ENCODE measurements at places on chromosomes 7 and 10.

DNA sequence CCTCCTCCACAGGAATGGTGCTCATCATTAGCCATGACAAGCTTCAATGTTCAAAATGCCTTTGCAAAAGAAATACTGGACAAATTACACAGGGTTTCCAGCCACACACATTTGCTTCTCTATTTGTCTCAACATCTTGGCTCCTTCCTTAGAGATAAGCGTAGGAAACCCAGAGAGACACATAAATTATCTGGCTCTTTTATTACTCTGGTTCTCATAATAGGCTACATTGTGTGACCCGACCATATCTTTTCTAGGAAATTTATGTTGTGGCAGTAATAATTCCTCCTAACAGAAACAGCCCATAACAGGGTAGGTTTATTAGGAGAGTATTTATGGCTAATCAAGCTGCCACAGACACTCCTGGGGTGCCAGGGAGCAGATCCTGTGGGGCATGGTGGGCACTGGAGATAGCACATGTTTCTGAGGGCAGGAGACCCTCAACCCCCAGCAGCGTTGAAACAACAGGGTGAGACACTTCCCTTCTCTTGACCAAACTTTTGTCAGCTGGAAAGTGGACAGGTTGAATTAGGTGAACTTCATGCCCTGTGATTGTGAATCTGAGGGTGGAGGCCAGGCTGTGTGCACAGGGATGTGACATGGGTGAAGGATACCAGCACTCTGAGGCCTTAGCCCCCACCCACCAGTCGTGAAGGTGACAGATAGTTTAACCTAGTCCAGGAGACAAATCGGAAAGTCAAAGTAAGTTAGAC lies 295.9 kb upstream of the ZNF32 start:
- DNase-seq: no peak

DNA sequence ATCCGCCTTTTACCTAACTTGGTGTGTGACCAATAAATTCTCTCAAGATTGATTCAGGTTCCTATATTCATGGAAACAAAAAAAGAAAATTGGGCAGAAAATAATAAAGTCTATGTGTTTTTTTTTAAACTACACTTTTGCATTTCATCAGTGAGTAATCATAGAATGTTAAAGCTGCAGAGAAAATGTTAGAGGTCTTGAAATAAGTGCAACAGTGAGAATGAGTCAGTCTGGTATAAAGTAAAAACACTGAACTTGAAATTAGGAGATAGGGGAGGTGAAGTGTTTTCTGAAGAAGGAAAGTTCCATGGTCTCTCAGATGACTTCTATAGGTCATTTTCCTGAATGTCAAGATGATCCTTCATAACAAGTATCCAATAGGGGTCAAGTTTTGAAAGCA lies 202.6 kb upstream of the NRP1 start:
- peak; percentile 53 for DNase-seq

DNA sequence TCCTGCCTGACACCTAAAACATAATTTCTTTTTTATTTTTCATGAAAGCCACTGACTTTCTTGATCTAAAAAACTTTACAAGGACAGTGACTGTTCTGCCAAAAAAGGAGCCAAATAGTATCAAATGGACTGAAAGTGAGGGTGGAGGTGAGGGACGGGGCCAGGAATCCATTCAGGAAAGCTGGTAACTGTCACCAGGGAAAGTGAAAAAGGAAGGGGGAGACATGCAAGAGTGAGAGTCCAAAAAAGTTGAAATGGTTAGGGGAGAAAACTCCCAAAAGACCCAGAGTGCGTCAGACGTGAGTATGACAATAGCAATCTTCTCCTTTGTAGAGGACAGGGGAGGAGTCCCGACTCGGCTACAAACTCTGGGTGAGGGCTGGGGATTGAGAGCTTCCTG lies 2.9 kb upstream of the PRAP1 start:
- DNase-seq: no peak

DNA sequence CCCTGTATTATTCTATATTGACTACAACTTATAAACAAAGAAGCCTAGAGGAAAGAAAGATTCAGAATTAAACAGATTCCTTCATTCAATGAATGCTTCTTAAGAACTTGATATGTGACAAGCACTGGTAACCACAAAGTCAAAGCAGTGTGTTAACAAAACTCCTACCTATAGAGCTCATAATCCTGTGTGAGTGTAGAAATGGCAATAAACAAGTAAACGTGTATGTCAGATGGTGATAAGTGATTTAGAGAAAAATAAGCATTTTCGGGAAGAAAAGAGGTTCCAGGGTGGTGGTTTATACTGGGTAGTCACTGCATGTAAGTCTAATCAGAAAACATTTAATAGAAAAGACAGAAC lies 141.3 kb downstream of the JMJD1C start:
- DNase-seq: no peak

- DNase-seq: peak; percentile 51
These were observed 1180.3 kb downstream of the TYW1 start for GRCh38 chr7:68176974-68177373.

GRCh38 chr10:109956454-109957091 lies 33.3 kb upstream of the XPNPEP1 start:
- DNase-seq: peak; percentile 59

DNA sequence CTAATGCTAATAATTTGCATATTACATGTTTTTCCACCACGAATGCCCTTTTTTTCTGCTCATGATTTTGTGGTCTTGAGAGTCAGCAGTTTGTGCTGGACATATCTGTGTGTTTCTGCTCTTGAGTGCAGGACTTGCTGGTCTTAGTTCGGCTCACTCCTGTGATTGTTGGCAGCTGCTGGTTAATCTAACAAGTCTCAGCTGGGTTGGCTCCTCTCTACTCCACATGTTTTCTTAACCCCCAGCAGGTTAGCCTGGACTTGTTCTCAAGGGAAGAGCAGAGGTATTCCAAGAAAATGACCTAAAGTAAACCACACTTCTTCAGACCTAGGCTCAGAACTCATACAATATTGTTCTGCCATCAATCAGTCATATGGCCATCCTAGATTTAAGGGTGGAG lies 1238.9 kb downstream of the XPNPEP1 start:
- peak; percentile 87 for DNase-seq

DNA sequence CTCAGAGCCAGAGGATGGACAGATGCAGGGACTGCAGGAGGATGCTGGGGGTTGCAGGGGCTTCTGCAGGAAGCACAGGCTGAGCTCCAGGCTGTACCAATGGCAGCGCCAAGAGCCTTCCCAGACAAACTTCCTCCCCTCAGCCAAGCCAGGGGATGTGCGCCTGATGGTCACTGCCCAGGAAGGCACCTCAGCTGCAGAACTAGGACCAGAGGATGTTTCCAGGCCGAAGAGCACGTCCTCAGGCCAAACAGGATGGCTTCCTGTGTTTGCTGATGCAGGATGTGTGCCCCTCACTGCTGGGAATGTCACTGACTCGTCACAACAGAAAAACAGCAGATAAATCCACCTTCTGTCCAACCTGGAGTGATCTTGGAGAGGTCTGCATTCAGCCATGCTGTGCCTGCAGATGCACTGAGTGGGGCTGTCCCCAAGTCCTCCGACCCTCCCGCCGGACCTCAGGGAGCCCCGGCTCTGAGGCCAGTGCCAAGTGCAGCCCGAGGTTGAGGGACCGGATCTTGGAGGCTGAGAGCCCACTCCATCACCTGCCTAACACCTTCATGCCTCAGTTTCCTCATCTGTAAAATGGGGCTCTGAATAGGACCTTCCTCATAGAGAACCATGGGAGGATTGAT lies 152.5 kb upstream of the CHST15 start:
- DNase-seq: no peak

GRCh38 chr7:116166156-116166555 lies 44.2 kb upstream of the TES start:
- DNase-seq: no peak

- no peak for DNase-seq
These were observed 62.1 kb upstream of the COL1A2 start for GRCh38 chr7:94332571-94332970.

DNA sequence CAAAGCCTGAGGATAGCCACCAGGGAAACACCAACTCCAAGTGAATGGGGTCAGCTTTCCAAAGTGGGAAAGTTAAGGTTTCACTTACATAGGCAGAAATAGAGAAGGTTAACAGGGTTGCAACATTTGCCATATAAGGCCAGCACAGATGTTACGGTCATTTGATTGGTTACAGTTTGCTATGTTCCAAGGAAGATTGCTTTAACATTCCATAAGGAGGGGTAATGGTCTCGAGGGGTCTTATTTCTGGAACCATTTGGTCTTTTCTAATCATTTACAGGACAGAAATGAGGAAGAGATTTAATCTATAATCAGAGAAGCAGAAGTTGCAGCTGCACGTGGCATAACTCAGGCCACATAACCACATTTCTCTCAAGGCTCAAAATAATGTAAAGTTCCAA lies 679.4 kb upstream of the C7orf33 start:
- DNase-seq: no peak

DNA sequence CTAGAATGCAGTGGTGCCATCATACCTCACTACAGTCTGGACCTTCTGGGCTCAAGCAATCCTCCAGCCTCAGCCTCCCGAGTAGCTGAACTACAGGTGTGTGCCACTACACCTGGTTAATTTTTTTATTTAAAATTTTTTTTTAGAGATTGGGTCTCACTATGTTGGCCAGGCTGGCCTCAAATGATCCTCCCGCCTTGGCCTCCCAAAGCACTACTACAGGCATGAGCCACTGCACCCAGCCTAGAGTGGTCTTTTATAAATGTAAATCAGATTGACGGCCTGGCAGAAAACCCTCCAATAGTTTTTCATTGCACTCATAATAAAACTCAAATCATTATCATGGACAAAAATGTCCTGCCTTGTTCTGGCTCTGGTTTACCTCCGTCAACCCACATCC lies 201.7 kb upstream of the PLXNA4 start:
- no peak for DNase-seq

DNA sequence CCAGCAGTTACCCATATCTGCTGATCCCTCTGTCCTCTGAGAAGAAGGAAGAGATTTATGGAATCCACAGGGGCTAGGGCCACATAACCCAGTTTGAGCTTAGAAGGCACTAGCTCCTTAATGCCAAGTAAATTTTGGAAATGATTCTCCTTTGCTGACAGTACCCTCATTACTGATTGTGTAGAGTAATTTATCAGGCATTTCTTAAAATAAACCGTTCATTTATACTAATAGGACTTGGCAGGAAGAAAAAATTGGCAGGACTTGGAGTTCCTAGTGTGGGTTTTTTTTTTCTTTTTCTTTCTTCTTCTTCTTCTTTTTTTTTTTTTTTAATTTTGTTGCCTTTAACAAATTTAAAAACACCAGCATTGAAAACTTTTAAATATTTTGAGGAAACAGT lies 645.7 kb downstream of the SUGCT start:
- DNase-seq: no peak

- no peak for DNase-seq
These were observed 233.4 kb downstream of the ARHGAP12 start for GRCh38 chr10:31694929-31695837.

- no peak for DNase-seq
These were observed 80.8 kb upstream of the SH2B2 start for GRCh38 chr7:102205915-102206314.

Measured in choroid plexus epithelial cell (primary cell).